Activated naive CD8-positive, alpha-beta T cell treated with anti-CD3 and anti-CD28 coated beads, Interleukin-2, amount 50 U/mL, for 16 hours (primary cell): ENCODE measurements at places on chromosomes 6 and 20.

DNA sequence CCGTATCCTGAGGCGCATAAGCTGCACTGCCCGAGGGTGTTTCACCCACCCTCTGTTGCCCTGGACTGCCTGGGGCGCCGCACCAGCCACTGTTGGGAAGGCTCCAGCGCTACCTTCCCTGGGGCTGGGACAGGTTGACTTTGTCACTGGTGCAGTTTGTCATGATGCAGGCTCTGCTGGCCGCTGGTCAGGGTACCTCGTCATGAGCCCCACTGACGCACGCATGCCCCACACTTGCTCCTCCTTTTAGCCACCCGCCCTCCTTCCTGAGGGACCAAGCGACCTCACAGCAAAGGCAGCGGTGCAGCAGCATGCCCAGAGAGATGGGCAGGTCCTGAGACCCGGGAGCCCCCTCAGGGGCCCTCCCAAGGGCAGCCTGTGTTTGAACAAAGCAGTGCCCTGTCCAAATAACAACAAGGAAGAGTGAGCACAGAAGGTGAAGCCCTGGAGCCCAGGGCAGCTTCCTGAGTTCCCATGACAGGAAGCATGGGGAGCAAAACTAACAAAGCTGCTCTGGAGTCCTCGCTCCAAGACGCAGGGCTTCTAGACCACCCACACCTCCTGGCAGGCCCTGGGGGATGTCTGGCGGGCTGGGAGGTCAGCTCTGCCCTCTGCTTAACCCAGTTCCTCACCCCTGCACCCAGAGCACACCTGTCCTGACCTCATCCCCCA, 50.1 kb upstream of the SMOC2 start:
- no peak for DNase-seq

DNA sequence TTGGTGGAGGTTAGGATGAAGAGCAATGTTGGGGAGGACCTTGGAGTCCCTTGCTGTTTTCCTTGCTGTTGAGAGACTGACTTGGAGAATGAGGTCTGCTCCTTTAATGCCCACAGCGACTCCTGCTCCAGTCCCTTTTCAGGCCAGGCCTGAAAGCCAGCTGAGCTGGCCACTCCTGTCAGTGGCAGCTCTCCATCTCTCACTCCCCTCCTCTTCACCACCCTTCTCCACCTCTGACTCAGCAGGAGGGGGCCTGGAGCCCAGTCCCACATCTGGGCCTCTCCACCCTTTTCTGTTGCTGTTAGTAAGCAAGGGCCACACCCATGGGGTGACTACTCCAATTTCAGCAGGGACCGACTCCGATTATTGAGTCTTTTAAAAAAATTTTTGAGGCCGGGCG, 2.2 kb downstream of the SNX21 start:
- DNase-seq, result no peak

DNA sequence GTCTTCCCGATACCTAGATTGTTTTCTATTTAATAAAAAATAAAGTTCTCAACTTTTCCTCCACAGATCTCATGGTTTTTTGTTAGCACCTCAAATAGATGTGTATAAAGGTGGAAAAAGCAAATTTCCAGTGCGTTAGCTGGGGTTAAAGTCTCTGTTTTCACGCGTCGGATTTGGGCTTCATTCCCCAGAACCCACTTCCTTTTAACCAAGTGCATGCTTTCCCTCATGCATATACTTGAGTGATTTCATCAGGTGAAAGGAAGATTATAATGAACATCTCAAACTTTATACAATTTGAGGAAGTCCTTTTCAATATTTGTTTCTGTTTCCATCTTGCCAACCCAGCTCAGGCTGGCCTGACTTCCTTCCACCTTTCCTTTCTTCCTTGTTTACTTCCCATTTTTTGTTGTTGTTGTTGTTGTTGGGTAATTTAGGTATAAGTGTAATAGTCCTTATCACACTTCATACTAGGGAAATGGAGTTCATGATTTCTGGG, 43.9 kb upstream of the GGTLC1 start:
- DNase-seq, result no peak

- no peak for DNase-seq
Measured at GRCh38 chr6:150999576-150999975, 134.1 kb downstream of the MTHFD1L start.

DNA sequence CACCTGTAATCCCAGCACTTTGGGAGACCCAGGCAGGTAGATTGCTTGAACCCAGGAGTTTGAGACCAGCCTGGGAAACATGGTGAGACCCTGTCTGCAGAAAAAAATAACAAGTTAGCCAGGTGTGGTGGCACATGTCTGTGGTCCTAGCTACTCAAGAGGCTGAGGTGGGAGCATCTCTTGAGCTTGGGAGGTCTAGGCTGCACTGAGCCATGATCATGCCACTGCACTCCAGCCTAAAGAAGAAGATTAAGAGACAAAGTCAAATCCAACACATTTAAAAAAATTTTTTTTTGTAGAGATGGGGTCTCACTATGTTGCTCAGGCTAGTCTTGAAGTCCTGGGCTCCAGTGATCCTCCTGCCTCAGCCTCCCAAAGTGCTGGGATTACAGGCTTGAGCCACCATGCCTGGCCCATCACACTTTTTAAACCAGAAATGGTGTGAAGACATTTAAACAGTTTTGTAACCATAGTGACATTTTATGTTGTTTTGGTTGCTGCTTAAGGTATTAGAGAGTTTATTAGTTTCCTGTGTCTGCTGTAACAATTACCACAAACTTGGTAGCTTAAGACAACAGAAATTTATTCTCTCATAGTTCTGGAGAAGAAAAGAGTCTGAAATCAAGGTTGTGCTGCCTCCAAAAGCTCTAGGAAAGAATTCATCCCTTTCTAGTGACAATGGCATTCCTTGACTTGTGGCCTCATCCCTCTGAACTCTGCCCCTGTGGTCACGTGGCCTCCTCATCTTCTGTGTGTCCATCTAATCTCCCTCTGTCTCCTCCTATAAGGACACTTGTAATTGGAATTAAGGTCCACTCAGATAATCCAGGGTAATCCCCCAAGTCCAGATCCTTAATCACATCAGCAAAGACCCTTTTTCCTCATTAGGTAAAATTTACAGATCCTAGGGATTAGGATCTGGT, 104.6 kb upstream of the TNFAIP3 start:
- no peak for DNase-seq

- DNase-seq, result no peak
Measured at GRCh38 chr6:140370976-140371870, 996.8 kb upstream of the CITED2 start.

- DNase-seq, result no peak
Measured at GRCh38 chr6:75528423-75528822, 34.8 kb upstream of the FILIP1 start.
